T-helper 2 cell (primary cell): ENCODE measurements at places on chromosomes 7 and 10.

DNA sequence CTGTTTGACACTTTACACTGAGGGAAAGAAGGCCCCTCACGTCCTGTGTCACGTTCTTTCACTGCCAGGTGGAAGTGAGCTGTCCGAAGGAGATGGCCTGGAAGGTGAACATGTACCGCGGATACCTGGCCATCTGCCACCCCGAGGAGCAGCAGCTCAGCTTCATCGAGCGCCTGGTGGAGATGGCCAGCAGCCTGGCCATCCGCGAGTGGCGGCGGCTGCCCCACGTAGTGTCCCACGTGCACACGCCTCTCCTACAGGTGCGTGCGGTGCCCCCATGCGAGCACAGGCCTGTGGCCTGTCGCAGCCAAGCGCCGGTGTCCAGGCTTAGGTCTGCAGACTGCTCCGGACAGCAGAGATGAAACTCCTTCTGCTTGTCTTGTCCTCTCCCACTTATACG, 103.4 kb downstream of the TRRAP start:
- no peak for DNase-seq

GRCh38 chr10:112184052-112184371, 447 bp upstream of the GPAM start:
- no peak for DNase-seq

- no peak for DNase-seq
Measured at GRCh38 chr10:115762029-115762428, 511.0 kb downstream of the GFRA1 start.

GRCh38 chr7:33530664-33531063, 374.7 kb upstream of the BMPER start:
- DNase-seq, result no peak

GRCh38 chr7:30430777-30431176, 47.8 kb downstream of the NOD1 start:
- no peak for DNase-seq

- peak; percentile 31 for DNase-seq
Measured at GRCh38 chr7:40598915-40599314, 464.1 kb downstream of the SUGCT start.

DNA sequence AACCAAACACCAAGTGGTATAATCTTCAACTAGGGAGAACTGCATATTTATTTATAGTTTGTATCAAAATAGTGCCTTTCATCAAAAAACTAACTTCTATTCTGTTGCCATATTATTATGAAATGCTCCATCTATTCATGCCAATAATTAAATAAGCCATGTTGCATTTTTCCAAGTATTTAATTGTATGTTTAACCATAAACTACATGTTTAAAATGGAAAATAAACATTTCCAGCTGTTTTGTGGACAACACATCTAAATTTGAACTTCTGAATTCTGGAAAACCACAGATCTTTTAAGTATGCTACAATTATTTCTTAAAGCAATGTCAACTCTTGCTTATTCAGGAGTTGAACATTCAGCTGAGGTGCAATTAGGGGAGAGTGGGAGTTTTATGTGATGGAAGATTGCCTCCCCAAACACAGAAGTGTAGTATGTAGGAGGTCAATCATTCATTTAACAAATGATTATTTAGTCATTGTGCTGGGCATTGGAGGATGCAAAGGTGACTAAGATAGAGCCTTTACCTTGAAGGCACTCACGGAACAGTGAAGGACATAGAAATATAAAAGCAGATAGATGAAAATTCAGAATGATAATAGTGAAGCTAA, 80.7 kb upstream of the PPP1R3C start:
- no peak for DNase-seq

DNA sequence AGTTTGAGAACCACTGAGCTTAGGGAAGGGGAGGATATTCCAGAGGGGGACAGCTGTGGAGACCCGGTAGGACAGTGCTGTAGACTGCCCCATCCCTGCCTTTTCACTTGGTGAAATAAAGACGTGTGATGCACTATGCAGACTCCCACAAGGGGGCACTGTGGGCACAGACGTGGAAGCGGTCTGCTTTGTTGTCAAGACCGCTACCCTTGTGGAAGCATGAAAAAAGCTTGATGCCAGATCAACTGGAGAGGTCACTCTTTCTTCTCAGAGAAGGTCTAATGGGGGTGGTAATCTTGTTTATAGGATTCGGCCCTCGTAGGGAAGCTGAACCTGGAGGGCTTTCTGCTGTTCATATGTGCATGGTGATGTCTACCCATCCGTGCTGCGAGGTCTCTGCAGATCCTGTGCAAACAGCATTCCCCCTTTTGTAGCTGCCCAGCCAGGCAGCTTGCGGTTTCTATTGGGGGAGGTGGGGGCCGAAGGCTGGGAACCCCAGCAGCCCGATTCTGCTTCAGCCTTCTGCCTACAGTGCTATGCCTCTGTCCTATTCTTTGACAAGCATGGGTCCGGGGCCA, 13.7 kb downstream of the RPS24 start:
- DNase-seq, result peak; percentile 46

GRCh38 chr7:47951374-47951773, 3.1 kb upstream of the PKD1L1 start:
- no peak for DNase-seq

GRCh38 chr7:41750661-41751540, 48.0 kb upstream of the INHBA start:
- DNase-seq, result no peak

- no peak for DNase-seq
Measured at GRCh38 chr7:26580711-26581110, 283.7 kb downstream of the SKAP2 start.

- DNase-seq, result no peak
Measured at GRCh38 chr7:81957517-81957916, 187.7 kb upstream of the HGF start.

GRCh38 chr7:138982204-138982623, 1.0 kb upstream of the KIAA1549 start:
- no peak for DNase-seq

DNA sequence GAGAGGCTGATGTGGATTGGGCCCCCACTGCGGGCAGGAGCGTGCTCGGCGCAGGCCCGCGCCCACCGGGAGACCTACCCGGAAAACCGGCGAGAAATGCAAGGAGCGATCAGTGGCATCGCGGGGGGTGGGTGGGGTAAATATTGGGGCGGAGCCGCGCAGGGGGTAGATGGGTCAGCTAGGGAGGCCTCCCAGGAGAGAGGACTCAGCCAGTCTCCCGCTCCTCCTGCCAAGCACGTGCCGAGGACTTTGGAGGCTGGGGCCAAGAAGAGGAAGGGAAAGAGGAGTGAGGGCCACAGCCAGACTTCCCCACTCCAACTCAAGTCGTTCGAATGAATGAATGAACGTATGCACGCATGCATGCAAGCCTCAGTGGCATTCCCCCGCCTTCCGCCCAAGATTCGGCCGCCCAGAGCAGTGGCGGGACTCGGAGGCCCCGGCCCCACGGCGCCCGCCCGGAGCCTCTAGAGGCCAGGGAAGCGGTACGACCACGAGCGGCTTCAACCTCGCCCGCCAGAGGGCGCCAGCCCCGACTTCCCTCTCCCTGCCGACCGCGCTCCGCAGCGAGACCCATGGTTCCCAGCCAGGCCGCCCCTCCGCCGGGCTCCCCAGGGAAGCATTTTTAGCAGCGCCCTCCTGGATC, 3.6 kb downstream of the NPM3 start:
- peak; percentile 76 for DNase-seq

GRCh38 chr10:76169246-76169645, 737.8 kb downstream of the LRMDA start:
- DNase-seq, result no peak

- peak; percentile 37 for DNase-seq
Measured at GRCh38 chr10:42783181-42783549, 570 bp downstream of the BMS1 start.

- DNase-seq, result no peak
Measured at GRCh38 chr10:79411546-79412495, 33.6 kb downstream of the ZCCHC24 start.

- peak; percentile 27 for DNase-seq
Measured at GRCh38 chr7:17298840-17299482, 509 bp downstream of the AHR start.

DNA sequence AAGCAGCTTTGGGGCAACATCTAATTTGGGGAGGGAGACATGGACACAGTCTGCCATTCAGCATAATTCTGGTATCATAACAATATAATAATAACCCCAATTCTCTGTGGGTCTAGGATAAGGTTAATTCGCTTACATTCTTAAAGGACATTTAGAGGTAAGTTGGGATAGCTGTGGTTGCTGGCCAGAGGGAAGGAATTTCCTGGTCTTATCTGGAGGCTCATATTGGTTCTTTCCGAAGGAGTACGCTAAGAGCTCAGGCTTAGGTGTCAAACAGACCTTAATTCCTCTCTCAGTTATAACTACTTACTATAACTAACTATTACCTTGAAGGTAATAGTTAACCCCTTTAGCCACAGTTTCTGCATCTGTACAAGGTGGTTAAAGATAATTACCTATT, 68.8 kb downstream of the SPAG6 start:
- no peak for DNase-seq

- DNase-seq, result no peak
Measured at GRCh38 chr10:126302826-126303665, 85.2 kb downstream of the ADAM12 start.

DNA sequence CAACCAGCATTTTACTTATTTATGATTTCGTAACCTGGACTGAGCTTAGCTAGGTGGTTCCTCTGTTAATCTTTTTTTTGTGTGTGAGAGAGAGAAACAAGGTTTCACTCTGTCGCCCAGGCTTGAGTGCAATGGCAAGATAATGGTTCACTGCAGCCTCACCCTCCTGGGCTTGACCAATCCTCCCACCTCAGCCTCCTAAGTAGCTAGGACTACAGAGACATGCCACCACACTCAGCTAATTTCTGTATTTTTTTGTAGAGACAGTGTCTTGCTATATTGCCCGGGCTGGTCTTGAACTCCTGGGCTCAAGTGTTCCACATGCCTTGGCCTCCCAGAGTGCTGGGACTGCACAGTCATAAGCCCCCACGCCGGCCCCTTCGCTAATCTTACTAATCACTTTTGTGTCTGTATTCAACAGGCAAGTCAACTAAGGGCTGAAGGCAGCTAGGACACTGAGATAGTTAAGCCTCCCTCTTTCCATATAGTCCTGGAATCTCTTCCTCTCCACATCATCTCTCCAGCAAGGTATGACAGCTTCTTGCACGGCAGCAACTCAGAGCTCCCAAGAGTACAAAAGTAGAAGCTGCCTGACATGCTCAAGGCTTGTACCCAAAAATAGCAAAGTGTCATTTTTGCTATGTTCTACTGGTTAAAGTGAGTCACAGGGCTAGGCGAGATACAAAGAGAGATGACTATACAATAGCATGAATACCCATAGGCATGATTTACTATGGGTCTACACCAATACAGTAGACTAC, 11.3 kb downstream of the KMT2C start:
- no peak for DNase-seq

- no peak for DNase-seq
Measured at GRCh38 chr7:115410434-115410820, 488.5 kb downstream of the MDFIC start.

DNA sequence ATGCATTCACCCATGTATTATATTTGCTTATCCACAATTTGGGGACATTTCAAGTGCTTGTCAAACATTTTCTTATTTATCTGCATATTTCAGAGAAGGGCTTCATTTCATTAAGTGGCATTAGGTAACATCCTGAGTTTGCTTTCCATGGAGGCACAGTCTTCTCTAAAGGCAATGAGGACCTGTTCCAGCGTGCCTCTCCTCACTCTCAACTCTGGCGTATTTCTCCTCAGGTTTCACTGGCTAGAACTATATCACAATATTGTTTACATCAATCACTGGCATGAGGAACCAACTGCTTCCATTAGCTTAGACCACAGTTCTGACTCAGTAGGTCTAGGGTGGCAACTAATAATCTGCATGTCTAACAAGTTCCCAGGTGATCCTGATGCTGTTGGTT, 177.2 kb downstream of the TAX1BP1 start:
- no peak for DNase-seq

- no peak for DNase-seq
Measured at GRCh38 chr10:35480142-35480541, 125.0 kb upstream of the GJD4 start.

GRCh38 chr10:119750391-119751230, 24.8 kb downstream of the INPP5F start:
- DNase-seq, result no peak

DNA sequence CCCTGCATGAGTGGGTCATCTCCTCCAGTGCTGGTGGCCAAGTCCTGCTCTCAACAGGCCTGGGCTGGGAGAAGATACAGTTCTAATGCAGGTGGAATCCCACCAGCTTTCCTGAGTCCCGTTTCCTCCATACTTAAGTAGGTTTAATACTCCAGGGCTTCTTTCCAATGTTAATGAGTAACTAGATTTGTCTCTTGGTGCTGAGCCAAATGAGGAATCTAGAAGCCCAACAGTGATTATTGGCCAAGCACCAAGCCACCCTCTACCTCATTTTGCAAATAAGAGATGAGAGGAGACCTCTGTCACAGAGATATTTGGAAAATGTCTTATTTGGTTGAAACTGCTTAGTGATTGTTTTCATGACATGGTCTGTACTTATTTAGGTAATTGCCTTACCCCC, 37.1 kb downstream of the STARD3NL start:
- DNase-seq, result no peak

GRCh38 chr7:37112876-37113275, 335.8 kb downstream of the ELMO1 start:
- DNase-seq, result no peak

DNA sequence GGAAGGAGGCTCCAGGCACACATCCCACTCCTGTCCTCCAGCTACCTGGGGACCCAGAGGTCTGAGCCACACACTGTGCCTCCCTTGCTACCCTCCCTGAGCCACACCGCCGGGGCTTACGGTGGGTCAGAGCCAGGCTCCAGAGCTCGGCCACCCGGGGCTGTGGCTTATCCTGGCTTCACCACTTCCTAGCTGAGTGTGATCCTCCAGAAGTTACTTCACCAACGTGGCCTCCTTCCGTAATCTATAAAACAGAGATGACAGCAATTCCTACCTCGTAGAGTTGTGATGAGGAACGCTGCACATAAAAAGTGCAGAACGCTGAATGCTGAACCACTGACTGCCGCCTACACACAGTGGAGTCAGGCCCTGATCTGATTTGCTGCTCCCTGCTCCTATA, 285.0 kb downstream of the PRPF18 start:
- no peak for DNase-seq

- DNase-seq, result no peak
Measured at GRCh38 chr10:5354068-5354467, 10.7 kb upstream of the UCN3 start.

DNA sequence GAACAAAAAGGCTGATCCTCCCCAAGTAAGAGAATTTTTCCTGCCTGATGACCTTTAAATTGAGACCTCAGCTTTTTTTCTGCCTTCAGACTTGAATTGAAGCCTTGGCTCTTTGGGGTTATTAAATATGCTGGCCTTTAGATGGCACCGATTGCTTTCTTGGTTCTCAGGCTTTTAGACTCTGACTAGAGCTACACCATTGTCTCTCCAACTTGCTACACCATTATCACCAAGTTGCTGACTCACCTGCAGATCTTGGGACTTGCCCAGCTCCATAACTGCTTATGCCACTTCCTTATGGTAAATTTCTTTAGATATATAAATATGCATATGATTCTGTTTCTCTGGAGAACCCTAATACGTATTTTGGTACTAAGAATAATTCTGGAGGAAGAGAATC, 3.1 kb upstream of the ABCA13 start:
- no peak for DNase-seq

- DNase-seq, result no peak
Measured at GRCh38 chr7:155009570-155010157, 6.7 kb upstream of the PAXIP1 start.

- DNase-seq, result no peak
Measured at GRCh38 chr7:82284936-82285519, 158.5 kb downstream of the CACNA2D1 start.

GRCh38 chr7:39535064-39535463, 31.1 kb upstream of the YAE1 start:
- DNase-seq, result no peak
